NCI-H1694 (cell line): ENCODE measurements at places on chromosomes 4 and X.

GRCh38 chr4:38111717-38112116, 151.5 kb downstream of the PTTG2 start:
- no peak for DNase-seq

DNA sequence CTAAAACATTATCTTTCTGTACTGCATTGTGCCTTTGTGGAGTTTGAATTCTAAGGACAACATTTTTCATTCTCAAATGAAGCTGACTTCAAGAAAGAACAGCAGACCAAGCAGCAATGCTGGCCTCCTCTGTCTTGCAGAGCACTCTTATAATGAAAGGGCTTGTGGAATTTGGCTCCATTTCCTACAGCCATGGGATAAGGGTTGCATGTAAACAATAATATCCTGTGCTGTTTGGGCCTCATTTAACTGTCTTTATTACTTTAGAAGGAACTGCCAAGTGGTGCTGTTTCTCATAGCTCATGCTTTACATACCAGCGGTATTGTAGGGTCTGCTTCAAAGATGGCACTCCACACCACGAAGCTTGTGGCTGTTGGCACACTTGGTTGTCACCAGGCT, 111.4 kb upstream of the EOLA2 start:
- DNase-seq = no peak

- DNase-seq = no peak
These were observed 232.8 kb upstream of the RASGEF1B start for GRCh38 chr4:81704461-81704860.

- DNase-seq = no peak
These were observed 746 bp downstream of the PPAT start for GRCh38 chr4:56434599-56435139.

DNA sequence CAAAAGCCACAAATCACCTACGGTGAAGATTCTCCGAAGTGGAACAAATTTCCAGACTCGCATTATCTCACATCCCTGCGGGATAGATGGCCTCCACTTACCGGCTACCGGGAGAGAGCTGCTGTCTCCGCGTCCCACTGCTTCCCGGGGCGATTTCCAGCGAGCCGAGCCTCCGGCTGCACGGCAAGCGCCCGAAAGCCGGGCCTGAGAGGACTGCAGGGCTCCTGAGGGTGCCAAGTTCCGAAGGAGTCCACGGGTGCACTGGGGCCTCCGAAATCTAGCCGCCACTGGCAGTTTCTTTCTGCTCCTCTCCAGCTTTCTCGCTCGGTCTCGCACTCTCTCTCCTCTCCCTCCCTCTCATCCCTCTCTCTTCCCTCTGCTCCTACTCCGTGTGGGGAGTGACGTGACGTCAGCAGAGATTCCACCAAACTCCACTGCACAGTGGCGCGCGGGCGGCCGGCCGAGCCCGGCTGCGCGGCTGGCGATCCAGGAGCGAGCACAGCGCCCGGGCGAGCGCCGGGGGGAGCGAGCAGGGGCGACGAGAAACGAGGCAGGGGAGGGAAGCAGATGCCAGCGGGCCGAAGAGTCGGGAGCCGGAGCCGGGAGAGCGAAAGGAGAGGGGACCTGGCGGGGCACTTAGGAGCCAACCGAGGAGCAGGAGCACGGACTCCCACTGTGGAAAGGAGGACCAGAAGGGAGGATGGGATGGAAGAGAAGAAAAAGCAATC, 14.0 kb upstream of the PITX2 start:
- DNase-seq = no peak

DNA sequence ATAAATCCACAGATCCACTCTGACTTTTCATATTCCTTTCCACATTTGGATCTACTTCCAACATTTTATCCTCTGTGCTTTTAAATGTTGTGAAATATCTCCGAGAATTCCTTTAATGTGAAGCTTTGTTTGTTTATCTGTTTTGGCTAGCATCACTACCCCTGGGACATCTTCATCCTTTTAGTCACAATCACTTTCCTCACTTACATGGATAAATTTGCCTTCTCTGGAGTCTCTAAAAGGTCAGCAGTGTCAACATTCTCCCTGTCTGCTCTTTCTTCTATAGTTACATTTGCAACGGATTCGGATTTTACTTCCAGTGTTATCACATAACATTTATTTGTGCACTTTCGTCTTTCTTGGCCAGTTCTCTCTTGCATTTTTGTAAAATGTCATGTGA, 34.2 kb upstream of the LRAT start:
- DNase-seq = no peak

GRCh38 chr4:102213031-102213430, 132.3 kb downstream of the SLC39A8 start:
- DNase-seq = no peak

- DNase-seq = no peak
These were observed 126.2 kb downstream of the COL4A6 start for GRCh38 chrX:108312011-108312410.

GRCh38 chr4:48184882-48185281, 50.8 kb upstream of the TXK start:
- DNase-seq = no peak

GRCh38 chr4:98222306-98222705, 38.9 kb upstream of the RAP1GDS1 start:
- no peak for DNase-seq

- no peak for DNase-seq
These were observed 67.1 kb downstream of the ABCG2 start for GRCh38 chr4:88091378-88091777.

- no peak for DNase-seq
These were observed 78.3 kb downstream of the CRLF2 start for GRCh38 chrX:1134156-1134555.

DNA sequence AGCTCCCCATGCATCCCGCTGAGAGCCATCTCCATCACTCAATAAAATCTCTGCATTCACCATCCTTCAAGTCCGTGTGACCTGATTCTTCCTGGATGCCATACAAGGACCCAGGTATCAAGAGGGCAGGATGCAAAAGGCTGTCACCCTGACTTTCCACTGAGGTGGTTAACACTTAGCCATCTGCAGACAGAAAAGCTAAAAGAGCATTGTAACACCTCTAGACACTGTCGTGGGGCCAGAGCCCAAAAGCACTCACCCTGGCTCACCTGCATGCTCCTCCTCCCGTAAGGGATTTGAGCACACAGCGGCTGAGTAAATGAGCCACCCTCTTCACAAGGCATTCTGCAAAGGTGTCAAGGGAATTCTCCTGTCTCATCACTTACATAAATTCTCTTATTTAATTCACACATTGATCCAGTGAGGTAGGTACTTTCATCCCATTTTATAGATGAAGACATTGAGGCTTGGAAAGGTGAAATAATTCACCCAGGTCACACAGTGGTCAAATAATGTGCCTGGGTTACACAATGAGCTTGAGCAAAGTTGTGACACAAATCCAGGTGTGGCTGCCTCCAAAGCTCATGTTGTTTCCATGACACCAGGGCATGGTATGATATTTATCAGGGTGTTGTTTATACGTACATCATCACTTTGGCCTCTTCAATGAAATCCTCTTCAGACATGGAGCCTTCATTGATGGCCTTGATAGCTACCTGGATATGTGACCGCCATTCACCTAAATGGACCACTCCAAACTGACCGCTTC, 48.0 kb downstream of the TXK start:
- DNase-seq = no peak

- DNase-seq = peak; percentile 9
These were observed 3.1 kb upstream of the FGB start for GRCh38 chr4:154559494-154560418.

DNA sequence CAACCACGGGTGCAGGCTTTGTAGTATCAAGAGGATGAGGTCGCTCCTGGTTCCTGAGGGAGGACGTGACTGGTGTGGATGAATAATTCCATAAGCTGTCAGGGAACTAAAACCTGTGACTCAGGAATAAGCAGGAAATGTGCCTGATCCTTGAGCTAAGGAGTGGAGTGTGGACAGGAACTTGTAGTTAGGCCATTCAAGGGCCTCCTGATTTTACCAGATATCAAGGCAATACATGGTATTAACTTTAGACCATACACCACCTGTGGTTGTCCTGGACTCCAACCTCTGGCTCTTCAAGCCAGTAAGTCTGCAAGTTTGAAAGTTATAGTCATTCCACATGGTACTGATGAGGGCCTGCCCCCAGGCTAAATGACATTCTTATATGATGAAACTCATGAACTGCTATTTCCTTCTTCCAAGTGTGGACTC, 12.1 kb upstream of the ING2 start:
- no peak for DNase-seq

- no peak for DNase-seq
These were observed 95.2 kb downstream of the MANBA start for GRCh38 chr4:102665527-102665926.

GRCh38 chrX:28058901-28059300, 77.7 kb upstream of the DCAF8L1 start:
- DNase-seq = no peak

- no peak for DNase-seq
These were observed 23.5 kb upstream of the GALNT7 start for GRCh38 chr4:173145131-173145530.

GRCh38 chrX:2469196-2469685, 31.5 kb downstream of the DHRSX start:
- DNase-seq = no peak

- DNase-seq = no peak
These were observed 222.5 kb downstream of the RAB28 start for GRCh38 chr4:13261486-13262257.

- no peak for DNase-seq
These were observed 99.8 kb downstream of the ARSF start for GRCh38 chrX:3141031-3141430.

GRCh38 chr4:17027495-17027894, 129.1 kb upstream of the LDB2 start:
- no peak for DNase-seq

GRCh38 chr4:125388613-125389012, 73.9 kb downstream of the FAT4 start:
- no peak for DNase-seq

DNA sequence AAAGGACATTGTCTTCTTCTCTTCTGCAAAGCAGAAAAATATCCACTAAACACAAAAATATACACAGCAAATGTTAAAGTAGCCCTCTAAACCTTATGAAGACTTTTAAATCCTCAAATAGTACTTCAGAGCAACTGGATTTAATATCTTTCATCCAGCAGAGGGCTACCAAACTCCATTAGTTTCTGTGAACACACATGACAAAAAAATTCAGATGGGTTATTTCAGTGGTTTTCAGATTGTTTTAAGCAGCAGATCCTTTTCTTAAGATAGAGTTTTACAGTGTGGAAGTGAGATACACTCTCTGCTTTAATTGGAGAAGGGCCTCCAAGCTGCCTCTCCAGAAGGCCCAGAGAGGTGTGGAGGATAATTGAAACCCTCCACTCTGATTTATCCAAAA, 56.7 kb downstream of the ANK2 start:
- DNase-seq = peak; percentile 35

DNA sequence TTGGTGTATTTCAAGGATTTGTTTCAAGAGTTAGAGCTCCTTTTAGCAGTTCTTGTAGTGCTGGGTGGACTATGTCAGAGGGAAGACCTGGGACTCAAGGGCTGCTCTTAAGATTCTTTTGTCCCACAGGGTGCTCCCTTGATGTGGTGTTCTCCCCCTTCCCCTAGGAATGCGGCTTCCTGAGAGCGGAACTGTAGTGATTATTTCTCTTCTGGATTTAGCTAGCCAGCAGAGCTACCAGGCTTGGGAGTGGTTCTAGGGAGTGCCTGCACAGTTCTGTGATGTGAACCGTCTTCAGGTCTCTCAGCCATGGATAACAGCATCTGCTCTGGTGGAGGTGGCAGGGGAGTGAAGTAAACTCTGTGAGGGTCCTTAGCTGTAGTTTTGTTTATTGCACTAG, 336.8 kb downstream of the FSTL5 start:
- DNase-seq = no peak
